Type B pancreatic cell (in vitro differentiated cells): ENCODE measurements at places on chromosomes 6 and 20. TPM values are rescaled to one million over a fixed set of nuclear protein-coding genes. Genes with fewer than 3 reads are reported as not detected.

The TPD52L1 gene
- 80.4 and 142 TPM in 2 replicates for total RNA-seq

The RAB44 gene
- total RNA-seq, result 0.07 TPM in 1 of 2 replicates, not detected in the other

The REM1 gene
- total RNA-seq, result not detected in 2 replicates

The XKR7 gene
- 4.2 and 4.9 TPM in 2 replicates for total RNA-seq

The ANKRD66 gene
- total RNA-seq, result 0.34 TPM in 1 of 2 replicates, not detected in the other

The EPPIN gene
- 0.24 TPM in 1 of 2 replicates, not detected in the other for total RNA-seq

The PLCB1 gene
- 12.0 and 17.9 TPM in 2 replicates for total RNA-seq

The SNAP91 gene
- total RNA-seq, result 3.0 and 3.4 TPM in 2 replicates

The PGBD1 gene
- 3.6 and 7.9 TPM in 2 replicates for total RNA-seq

The LY6G6C gene
- total RNA-seq, result 2.5 and 16.2 TPM in 2 replicates

DNA sequence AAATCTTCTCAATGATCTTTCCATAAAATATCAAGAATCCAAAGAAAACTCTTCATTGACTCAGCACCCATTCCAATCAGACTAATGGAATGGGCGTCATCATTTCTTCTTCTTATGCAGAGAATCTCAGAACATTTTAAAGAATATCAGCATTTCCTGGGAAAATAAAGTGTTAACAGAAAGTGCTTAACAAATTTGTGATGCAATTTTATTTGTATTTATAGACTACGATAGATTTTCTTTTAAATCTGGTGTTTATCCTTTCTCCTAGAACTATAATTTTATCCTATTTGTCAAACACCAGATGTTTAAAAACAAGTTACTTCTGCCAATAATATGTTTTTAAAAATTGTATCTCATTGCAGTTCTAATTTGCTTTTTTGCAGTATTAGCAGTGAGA is 330.7 kb downstream of the COL12A1 start:
- DNase-seq, result no peak

GRCh38 chr6:55957961-55958422 is 82.6 kb upstream of the BMP5 start:
- DNase-seq, result no peak

- no peak for DNase-seq
Measured at GRCh38 chr6:34237316-34237721, 646 bp downstream of the HMGA1 start.

DNA sequence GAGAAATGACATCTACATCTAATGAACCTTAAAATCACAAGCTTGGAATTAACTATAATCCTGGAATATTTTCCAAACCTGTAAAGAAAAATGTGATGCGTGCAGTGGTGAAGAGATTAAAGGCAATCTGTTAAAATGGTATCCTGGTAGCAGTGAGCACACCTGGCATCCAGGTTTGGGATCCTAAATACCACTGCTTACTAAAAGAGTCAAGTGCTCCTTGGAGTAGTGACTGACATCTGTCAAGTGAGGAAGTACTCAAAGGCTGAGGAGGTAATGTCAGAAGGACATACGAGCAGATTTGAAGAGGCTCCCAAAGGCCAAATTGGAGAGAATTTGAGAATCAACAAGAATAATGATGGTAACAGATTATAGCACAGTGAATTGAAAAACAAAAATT is 32.8 kb downstream of the PCMT1 start:
- DNase-seq, result no peak

DNA sequence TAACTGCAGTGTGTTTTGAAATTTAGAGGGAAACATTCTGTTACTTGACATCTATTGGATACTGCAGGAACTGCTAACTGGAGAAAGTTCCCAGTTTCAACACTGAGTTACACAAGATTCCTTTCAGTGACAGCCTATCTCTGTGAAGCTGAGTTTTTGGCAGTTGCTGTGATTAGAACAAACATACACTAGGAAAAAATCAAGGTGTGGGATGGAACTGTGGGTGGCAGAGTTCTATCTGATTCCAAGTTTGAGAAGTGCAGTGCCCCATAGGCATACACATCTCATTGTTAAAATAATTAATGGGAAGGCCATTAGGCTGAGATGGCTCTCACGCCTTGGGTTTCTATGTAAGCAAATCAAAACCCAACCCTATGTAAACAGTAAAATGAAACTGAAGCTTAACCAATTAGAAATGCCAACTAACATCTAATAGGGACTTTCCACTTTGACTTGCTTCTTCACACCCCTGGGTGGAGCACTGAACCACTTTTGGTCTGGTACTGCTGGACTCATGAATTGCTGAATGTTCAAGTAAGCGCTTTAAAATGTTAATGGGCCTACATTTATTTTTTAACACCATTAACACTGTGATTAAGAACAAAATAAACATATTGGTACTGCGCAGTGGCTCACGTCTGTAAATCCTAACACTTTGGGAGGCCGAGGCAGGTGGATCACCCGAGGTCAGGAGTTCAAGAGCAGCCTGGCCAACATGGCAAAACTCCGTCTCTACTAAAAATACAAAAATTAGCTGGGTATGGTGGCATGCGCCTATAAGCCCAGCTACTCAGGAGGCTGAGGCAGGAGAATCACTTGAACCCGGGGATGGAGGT is 55.2 kb upstream of the TBC1D7 start:
- DNase-seq, result no peak

- DNase-seq, result no peak
Measured at GRCh38 chr6:80623066-80623815, 516.8 kb downstream of the BCKDHB start.

GRCh38 chr20:40156600-40157317 is 532.3 kb downstream of the MAFB start:
- DNase-seq, result no peak

DNA sequence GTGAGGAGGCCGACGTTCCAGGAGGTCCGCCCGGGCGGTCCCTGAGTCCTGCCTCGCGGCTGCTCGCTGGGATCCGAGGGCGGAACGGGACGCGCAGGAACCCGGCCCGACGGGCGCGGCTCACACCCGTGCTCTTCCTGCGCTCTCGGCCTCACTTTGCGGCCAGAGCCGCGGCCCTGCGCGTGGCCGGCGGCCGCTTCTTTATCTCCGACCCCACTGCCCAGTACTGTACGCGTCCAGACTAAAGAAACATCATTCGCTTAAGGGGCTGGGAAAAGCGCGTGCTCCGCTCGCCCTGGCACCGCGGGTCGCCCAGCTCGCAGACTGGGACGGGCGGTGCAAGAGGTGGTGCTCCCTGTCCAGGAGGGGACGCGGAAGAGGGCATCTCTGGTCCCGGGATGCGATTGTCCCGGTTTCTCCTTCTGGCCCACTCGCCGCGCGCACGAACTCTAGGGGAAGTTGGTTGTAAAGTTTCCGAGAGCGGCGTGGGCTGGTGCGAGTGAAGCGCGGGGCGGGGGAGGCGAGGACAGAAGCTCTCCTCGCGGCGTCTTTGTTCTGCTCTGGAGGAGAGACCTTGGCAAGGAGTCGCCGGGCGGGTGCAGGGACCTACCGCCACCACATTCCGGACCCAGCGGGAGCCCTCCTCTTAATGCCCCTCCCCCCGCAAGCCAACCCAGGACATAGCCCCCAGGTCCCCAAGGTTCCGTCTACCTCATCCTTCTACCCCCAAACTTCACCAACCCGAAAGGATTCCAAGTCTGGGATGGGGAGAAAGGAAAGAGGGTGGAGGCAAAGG is 71.0 kb downstream of the SOX4 start:
- DNase-seq, result no peak

- no peak for DNase-seq
Measured at GRCh38 chr6:44858998-44859397, 469.1 kb upstream of the RUNX2 start.

DNA sequence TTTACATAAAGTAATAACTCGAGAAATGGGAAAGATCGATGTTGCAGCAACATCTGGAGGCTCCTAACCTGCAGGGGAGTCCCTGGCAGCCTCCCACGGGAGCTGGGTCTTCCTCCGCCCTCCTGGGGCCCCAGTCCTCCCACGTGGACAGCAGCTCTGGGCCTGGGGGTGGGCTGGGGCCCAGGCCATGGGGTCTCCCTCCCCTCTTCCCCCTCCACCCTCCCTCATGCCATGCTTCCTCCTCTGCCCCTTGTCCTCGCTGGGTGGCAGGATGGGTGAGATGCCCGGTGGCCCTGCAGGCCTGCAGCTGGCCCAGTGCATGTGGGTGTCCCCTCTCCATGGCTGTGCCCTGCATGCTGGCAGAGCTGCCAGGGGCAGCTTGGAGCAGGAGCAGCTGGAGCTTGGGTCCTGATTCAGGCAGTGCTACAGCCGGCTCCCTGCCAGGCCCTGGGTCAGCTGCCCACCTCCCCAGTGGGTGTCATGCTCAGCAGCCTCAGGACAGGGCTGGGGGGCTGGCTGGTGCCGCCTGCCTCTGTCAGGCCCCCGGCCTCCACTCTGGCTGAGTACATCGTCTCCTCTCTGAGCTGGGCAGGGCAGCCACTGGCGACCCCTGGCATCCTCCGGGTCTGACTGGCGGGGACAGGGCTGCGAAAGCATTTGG is 48.9 kb upstream of the BHLHE23 start:
- DNase-seq, result no peak

DNA sequence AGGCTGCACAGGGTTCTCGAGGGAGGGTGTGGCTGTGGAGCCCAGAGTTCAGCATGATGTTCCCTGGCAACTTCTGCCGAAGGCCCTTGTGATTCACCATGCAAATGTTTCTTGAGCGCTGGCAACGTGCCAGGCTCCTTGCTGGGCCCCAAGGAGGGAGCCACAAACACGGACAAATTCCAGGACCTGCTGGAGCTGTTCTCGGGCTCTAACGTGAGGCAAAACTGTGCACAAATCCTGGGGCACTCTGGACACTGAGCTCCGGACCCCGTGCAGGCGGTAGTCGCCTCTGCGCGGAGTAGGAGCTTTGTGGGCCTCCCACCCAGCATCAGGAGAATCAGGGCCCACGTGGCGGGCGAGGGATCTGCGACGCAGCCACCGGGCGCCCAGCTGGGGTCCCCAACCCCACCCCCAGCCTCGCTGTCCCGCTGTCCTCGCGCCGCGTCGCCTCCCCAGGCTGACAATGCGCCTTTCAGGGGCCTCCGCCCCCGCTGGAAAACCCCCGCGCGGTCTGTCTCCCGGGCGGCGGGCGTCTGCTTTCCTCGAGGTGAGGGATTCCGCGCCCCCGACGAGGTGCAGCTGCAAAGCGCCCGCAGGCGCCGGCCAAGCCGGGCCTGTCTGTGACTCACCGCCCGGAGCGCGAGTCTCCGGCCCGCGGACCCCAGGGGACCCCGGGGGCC is 31.7 kb upstream of the SCUBE3 start:
- no peak for DNase-seq

- DNase-seq, result no peak
Measured at GRCh38 chr6:39387785-39388184, 65.3 kb upstream of the KCNK16 start.

GRCh38 chr6:163585932-163586437 is 171.5 kb downstream of the QKI start:
- DNase-seq, result no peak

DNA sequence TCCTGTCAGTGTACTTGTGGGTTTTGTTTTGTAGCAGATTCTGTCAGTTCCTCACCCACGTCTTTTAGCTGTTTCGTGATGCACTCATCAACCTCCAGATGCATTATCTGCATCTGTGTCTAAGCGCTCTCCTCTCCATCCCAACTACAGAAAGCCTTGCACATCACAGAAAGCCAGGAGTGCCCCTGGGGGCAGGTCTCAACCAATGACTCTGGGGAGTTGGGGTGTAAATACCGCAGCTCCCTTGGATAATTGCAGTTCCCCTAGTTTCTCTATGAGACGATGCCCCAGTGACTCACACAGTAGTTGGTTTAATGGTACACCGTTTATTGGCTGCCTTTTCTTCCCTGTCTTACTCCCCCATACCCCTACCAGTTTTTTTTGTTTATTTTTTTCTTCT is 158.1 kb downstream of the SOX4 start:
- DNase-seq, result no peak

DNA sequence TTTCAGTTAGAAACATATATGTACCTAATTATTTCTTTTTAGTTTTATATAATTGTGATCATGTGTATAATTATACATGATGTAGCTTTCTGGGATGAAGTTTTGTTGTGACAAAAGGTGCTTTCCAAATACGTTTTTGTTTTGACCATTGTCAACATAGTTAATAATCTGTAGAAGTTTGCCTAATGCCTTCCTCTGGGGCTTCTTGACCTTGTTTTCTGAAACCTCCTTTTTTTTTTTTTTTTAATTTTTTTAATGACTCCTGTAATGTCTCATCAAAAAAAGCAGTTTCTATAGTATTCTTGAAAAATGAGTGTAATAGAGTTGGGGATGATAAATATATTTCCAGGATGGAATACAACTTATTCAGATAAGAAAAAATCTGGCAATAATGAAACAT is 434.7 kb upstream of the SOX4 start:
- DNase-seq, result no peak

DNA sequence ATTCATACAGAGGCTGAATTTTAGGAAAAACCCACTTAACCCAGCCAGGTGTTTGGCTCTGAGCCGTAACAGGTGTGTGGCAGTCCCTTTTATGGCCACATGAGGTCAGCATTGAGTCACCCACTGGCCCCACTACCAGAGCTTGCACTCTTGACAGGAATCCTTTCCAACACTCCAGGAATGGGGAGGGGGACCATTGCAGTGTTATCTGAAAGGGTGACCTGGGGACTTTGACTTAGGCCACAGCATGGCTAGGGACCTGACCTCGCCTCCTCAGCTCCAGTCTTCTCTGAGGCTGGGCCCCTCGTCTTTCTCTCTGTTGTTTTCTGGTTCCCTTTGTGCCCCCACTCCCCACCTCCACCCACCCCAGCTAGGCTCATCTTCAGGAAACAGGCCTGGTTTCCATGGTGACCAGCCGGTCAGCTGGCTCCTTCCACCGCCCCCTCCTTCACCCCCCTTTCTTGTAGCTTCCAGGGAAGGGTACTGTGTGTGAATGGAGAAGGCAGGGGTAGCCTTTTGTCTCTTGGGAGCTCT is 2.1 kb upstream of the TMEM151B start:
- no peak for DNase-seq

GRCh38 chr20:19995220-19995863 is 21.8 kb upstream of the NAA20 start:
- DNase-seq, result no peak

- no peak for DNase-seq
Measured at GRCh38 chr6:50637267-50637666, 76.1 kb upstream of the TFAP2D start.

- no peak for DNase-seq
Measured at GRCh38 chr20:45774945-45775344, 16.7 kb downstream of the WFDC3 start.

- DNase-seq, result no peak
Measured at GRCh38 chr6:10417681-10418104, 2.8 kb upstream of the TFAP2A start.

- DNase-seq, result no peak
Measured at GRCh38 chr20:32636283-32636682, 37.5 kb downstream of the C20orf203 start.

- DNase-seq, result no peak
Measured at GRCh38 chr20:49915118-49915379, 280 bp downstream of the SPATA2 start.

DNA sequence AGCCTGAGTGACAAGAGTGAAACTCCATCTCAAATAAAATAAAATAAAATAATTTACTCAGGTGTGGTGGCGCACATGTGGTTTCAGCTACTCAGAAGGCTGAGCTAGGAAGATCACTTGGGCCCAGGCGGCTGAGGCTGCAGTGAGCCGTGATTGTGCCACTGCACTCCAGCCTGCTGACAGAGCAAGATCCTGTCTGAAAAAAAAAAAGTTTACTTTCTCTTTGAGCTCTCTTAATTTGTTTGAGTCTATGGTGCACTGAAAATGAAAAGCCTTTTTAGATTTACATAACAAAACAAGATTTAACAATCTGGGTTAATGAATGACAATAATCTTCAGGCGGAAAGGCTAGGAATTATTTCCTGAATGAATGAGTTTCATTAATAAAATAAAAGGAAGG is 23.3 kb upstream of the NHSL1 start:
- DNase-seq, result no peak
